Activated CD4-positive, CD25-positive, alpha-beta regulatory T cell (primary cell): ENCODE measurements at places on chromosomes 13 and 19.

- DNase-seq, result peak; percentile 8
Measured at GRCh38 chr19:34254698-34255432, 511 bp downstream of the GARRE1 start.

DNA sequence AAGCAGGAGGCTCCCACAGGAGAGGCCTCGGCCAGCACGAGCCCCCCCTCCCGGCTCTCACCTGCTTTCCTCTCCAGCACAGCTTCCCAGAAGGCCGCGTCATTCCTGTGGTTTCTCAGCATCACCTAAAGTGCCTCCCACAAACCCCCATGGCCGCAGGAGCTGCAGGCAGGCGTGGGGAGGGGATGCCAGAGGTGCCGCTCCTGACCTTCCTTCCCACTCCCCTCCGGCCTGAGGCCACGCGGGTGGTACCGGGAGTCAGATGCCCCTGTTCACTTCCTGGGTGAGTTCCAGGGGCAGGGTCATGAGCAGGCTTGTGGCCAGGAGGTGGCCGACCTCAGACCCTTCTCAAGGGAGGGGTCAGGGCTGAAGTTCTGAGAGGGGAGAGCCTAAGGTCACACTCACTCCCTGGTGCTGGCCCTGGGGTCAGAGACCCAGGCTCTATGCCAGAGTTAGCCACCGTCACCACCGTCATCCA, 14.4 kb upstream of the NPAS1 start:
- DNase-seq, result no peak

DNA sequence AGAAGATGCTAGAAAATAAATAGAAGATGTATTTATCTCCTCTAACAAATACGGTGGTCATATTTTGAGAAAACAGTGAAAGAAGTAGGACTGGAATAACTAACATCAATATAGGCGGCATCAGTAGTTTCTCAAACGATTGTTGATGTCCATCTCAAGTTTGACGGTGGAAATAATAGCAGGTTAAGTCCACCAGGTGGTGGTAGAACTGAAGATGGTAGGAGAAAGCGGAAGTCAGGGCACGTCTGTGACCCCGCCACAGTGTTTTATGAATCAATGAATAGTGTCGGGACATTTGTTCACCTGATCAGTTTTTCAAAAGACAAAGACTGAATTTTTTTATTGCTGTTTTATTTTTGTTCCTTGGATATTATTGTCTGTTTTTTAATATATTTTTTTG, 706.4 kb upstream of the SLC10A2 start:
- DNase-seq, result no peak

DNA sequence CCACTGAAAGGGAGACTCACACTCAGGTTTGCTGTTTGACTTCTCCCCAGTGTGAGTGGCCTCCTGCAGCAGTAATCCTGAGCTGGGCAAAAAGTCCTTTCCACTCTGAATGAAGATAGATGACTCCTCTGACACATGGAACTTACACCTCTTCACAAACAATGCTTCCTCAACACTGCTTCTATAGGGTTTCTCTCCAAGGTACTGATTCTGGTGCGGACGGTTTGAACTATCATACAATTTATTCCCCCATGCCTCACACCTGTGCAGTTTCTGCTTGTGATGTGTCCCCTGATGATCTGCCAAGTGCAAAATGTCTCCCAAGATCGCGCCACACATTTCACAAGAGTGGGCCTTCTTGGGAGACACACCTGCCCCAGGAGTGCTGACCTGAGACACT, 7.6 kb downstream of the ZNF418 start:
- no peak for DNase-seq

DNA sequence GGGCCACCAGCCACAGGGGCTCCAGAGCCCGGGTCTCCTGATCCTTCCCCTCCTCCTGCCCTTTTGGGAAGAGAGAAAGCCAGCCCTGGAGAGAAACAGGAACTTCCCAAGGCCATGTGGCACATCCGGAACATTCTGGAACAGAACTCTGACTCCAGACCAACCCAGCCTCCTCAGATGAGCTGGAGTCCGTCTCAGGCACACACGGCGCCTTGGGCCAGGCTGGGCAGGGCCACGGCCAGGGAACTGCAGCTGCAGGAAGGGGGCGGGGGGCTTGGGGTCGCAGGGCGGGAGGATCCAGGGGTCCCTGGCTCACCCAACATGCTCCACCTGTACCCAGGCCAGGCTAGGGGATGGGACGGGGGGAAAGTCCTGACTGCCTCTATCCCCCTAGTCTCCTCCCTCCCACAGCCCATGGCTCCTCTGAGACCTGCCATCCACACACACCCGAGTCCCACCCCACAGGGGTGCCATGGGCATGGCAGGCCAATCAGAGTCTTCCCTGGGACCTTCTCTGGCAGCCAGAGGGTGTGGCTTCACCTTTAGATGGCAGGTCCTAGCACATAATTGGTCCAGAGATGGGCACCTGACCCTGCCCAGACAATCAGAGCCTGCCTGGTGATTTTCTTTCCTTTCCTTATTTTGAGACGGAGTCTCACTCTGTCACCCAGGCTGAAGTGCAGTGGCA, 22.9 kb downstream of the SBNO2 start:
- DNase-seq, result no peak

DNA sequence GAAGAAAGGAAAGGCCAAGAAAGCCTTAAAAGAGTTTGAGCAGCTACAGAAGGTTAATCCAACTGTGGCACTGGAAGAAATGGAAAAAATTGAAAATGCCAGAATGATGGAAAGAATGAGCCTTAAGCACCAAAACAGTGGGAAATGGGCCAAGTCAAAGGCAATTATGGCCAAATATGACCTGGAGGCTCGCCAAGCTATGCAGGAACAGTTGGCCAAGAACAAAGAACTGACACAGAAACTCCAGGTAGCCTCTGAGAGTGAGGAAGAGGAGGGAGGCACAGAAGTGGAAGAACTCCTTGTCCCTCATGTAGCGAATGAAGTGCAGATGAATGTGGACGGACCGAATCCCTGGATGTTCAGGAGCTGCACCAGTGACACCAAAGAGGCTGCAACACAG, 5.1 kb downstream of the UTP14C start:
- no peak for DNase-seq

DNA sequence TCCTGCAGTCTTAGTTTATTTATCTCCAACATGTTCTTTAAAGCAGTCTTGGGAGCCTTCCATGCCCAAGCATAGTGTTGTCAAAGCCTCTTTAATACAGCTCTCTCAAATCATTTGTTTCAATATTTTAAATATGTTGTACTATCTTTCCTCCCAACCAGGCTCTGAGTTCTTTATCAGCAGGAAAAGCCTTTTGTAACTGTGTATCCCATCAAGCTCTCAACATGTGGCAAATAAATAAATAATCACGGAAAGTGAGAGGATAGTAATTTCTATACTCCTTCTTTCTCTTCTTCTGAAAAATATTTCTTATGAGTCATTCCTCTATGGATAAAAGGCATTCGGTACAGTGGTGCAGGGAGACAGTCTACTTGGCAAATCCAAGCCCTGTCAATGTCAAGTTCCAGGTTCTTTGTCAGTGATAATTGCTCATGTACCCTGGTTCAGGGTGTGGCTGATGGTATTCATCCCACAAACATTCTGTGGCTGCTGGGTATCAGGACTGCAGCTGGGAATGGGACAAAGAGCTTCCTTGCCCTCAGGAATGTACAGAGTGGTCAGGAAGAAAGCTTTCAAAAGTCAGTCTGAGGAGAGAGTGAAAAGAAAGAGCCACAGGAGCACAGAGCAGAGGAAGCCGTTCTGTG, 384.3 kb downstream of the EFNB2 start:
- DNase-seq, result no peak

DNA sequence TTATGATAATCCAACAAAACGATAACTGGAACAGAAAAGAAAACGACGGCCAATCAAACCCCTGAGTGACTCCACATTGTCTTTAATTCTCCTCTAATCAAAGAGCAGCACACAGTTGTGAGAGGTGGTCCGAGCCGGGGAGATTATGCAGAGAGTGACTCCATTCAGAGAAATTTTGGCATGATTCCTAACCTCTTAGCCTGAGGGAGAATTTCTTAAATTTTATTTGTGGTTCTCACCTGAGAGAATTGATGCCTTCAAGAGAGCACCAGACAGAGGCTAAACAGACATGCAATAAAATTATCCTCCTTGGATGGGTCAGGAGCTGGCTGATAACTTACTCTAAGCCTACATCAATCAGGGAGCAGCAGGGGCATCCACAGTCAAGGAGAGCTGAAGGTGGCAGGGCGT, 310.0 kb upstream of the KLF12 start:
- no peak for DNase-seq

DNA sequence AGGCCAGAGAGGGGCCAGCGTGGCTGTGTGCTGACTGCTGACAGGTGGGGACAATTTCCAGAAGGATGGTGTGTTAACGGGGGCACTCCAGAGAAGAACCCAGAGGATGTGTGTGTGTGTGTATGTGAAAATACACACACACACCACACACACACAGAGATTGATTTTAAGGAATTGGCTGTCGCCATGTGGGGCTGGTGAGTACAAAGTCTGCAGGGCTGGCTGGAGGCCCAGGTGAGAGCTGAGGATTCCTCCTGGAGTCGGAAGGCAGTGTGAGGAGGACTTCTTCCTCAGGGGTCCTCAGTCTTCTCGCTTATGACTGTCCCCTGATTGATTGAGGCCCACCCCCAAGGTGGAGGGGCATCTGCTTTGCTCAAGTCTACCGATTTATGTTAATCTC, 7.6 kb upstream of the GJB6 start:
- DNase-seq, result no peak

DNA sequence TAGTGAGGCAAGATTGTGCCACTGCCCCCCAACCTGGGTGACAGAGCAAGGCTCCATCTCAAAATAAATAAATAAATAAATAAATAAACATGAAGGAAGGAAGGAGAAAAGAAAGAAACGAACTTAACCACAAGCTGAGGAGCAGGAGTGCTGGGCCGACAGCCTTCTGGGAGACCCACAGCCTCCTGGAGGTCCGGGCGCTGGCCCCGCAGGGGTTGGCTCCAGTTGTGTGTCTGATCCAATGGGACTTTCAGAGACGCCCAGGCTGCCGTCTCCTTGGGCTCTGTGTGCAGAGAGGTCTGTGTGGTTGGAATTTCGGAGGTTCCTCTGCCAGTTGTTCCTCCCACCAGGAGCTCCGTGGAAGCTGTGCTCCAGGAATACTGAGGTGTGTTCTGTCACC, 36.0 kb upstream of the MCF2L start:
- no peak for DNase-seq
